ENCODE measurements at places on chromosomes 2 and 18. TPM values are rescaled to one million over a fixed set of nuclear protein-coding genes. Genes with fewer than 3 reads are reported as not detected.

Gene RPS27A
- total RNA-seq = 939 TPM

Gene LDLRAD4
- 7.2 TPM for total RNA-seq

Gene COL3A1
- total RNA-seq = 1.3 TPM

Gene GRB14
- 2.7 TPM for total RNA-seq

Gene GNAL
- total RNA-seq = 0.65 TPM

Gene IL36G
- not detected for total RNA-seq

- H3K36me3 ChIP-seq = no peaks in the 10 kb centered on the region
- no peak for DNase-seq
- H3K4me3 ChIP-seq = no peak overlapping the region
- H3K27me3 ChIP-seq = no peaks in the 10 kb centered on the region
- H3K27ac ChIP-seq = no peak overlapping the region
Measured at GRCh38 chr2:79798776-79799175, 285.9 kb downstream of the CTNNA2 start.

DNA sequence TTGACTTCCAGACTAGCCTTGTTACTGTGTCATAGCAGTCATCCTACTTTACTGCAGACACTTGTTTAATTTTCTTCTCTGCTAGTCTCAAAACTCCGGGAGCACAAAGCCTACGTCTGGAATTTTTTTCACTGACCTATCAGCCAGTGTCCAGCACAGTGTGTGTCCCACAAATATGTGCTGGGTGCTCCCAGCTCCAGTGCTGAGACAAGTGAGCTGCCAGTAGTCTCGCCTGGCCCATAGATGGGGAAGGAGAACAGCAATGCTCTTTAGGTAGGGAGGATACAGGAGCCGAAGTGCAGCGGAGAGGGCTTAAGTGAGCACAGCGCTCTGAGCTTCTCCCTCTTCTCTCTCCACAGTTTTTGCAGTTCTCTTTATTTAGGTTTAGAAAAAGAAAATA is 34.0 kb downstream of the ARHGAP28 start:
- H3K27ac ChIP-seq = no peak overlapping the region
- DNase-seq = no peak
- no peaks in the 10 kb centered on the region for H3K36me3 ChIP-seq
- no peaks in the 10 kb centered on the region for H3K27me3 ChIP-seq
- H3K4me1 ChIP-seq = peaks cover 2% of the 10 kb centered on the region
- no peak overlapping the region for H3K4me3 ChIP-seq

DNA sequence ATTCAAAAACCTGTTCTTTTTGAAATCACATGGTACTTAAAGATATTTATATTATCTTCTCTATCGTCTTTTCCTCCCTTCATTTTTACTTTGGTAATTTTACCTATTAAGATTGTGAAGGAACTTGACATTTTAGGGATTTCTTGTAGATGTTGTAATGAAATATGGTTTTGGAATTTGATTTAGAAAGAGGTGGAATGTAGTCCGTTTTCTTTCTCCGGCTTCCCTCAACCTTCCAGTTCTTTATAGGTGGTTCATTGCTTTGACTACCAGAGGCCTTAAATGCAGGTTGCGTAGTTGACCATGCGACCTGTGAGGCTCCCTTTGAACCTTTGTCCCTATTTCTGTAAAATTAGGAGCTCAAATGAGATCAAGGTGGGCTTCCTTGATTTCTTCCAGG is 24.5 kb downstream of the ITGA6 start:
- H3K36me3 ChIP-seq = no peaks in the 10 kb centered on the region
- H3K27me3 ChIP-seq = no peaks in the 10 kb centered on the region
- peaks cover 6% of the 10 kb centered on the region for H3K4me1 ChIP-seq

- peaks cover 5% of the 10 kb centered on the region for H3K36me3 ChIP-seq
- no peak overlapping the region for H3K4me3 ChIP-seq
- no peaks in the 10 kb centered on the region for H3K4me1 ChIP-seq
Measured at GRCh38 chr18:51051105-51051712, 21.2 kb downstream of the SMAD4 start.

GRCh38 chr2:174192664-174193063 is 55.7 kb downstream of the OLA1 start:
- no peak for DNase-seq
- H3K36me3 ChIP-seq = no peaks in the 10 kb centered on the region
- H3K27ac ChIP-seq = no peak overlapping the region
- no peak overlapping the region for H3K4me3 ChIP-seq
- no peaks in the 10 kb centered on the region for H3K4me1 ChIP-seq
- H3K27me3 ChIP-seq = no peaks in the 10 kb centered on the region

DNA sequence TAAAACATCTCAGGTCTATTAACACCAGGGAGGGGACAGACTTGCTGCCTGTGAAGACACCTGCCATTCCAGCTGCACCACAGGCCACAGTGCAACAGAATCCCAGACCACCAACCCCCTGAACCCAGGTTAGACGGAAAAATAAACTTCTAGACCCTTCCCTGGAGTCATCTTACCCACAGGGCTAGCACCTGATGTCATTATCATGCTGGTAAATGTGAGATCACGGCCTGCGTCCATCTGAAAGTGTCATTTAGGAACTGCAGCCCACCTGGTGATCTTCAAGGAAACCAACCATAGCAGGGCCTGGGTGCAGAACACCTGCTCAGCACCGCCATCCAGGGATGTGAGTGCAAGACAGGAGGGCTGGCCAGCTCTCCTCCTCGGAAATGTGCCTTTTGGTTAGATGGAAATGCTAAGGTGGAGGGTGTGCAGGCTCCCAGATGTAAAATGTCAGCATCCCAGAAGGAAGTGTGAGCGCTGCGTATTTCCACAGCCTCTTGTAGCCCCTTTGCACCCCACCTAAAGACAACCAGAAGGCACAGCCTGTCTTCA is 80.8 kb downstream of the PTGR3 start:
- H3K36me3 ChIP-seq = no peaks in the 10 kb centered on the region
- no peaks in the 10 kb centered on the region for H3K27me3 ChIP-seq
- no peak overlapping the region for H3K27ac ChIP-seq
- no peaks in the 10 kb centered on the region for H3K4me1 ChIP-seq
- no peak overlapping the region for H3K4me3 ChIP-seq

DNA sequence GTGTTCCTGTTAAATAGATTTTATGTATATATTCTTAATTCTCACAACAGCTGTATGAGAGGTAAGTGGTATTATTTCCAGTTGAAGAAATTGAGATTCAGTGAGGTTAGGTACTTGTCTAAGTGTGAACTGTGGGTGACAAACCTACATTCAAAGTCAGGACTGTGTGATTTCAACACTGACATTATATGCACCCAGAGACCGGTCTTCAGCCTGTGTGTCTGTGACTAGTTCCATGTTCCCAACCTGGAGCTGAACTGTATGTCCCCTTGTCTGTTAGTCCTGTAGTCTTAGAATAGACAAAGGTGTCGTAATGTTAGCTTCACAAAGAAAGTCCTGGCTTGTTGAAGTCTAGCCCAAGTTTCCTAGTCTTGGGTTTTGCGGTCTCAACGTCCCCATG is 17.4 kb downstream of the PLEKHB2 start:
- H3K27ac ChIP-seq = no peak overlapping the region
- DNase-seq = no peak
- peaks cover 4% of the 10 kb centered on the region for H3K36me3 ChIP-seq
- H3K27me3 ChIP-seq = no peaks in the 10 kb centered on the region

DNA sequence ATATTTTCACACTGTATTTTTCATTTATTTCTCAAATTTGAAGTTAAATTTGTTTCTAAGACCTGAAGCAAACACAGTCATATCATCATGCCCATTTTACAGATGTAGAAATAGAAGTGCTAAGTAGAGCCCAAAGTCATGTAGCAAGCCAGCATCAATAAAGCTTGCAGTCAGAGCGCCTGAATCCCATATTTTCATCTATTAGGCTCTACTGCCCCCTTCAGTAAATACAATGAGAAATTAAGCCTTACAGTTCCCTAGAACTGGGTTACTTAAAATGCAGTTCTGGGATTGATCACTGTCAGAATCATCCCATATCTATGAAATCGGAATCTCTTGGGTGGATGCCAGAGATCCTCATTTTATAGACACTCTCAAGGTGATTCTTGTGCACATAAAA is 419.9 kb downstream of the TGIF1 start:
- H3K27me3 ChIP-seq = no peaks in the 10 kb centered on the region
- H3K27ac ChIP-seq = no peak overlapping the region
- H3K4me3 ChIP-seq = no peak overlapping the region
- H3K36me3 ChIP-seq = no peaks in the 10 kb centered on the region
- no peaks in the 10 kb centered on the region for H3K4me1 ChIP-seq

DNA sequence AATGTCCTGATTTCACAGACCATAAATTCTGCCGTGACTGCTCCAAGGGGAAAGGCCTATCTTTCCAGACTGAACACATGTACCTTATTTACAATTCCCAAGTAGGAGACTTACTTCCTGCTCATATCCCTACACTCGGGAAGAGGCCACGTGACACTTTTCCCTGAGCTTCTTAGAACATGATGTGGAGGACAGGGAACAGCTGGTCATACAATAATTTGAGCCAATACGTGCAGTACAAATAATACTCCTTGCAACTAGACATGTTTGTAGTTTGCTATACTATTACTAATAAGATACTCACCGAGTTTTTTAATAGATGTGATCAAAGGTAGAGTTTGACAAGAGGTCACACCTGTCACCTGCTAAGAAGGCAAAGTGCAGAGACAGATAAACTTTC is 256.4 kb downstream of the SP3 start:
- no peaks in the 10 kb centered on the region for H3K27me3 ChIP-seq
- no peak for DNase-seq
- H3K4me3 ChIP-seq = no peak overlapping the region

GRCh38 chr2:136129601-136130000 is 11.7 kb upstream of the CXCR4 start:
- no peak overlapping the region for H3K4me3 ChIP-seq
- H3K27me3 ChIP-seq = peaks cover 24% of the 10 kb centered on the region
- no peak for DNase-seq
- H3K27ac ChIP-seq = no peak overlapping the region
- no peaks in the 10 kb centered on the region for H3K4me1 ChIP-seq
- no peaks in the 10 kb centered on the region for H3K36me3 ChIP-seq

- no peaks in the 10 kb centered on the region for H3K27me3 ChIP-seq
- no peaks in the 10 kb centered on the region for H3K36me3 ChIP-seq
Measured at GRCh38 chr2:3198119-3198518, 179.5 kb downstream of the EIPR1 start.

GRCh38 chr2:69535817-69536241 is 98.6 kb upstream of the NFU1 start:
- no peak for DNase-seq
- H3K27ac ChIP-seq = no peak overlapping the region
- peaks cover 21% of the 10 kb centered on the region for H3K36me3 ChIP-seq
- no peak overlapping the region for H3K4me3 ChIP-seq
- no peaks in the 10 kb centered on the region for H3K27me3 ChIP-seq

- DNase-seq = no peak
- no peak overlapping the region for H3K27ac ChIP-seq
- H3K27me3 ChIP-seq = no peaks in the 10 kb centered on the region
- no peak overlapping the region for H3K4me3 ChIP-seq
- peaks cover 10% of the 10 kb centered on the region for H3K4me1 ChIP-seq
Measured at GRCh38 chr18:48721312-48721711, 182.5 kb downstream of the CTIF start.

All from endothelial cell of umbilical vein (primary cell).